ENCODE measurements at places on chromosomes 3 and 15.

DNA sequence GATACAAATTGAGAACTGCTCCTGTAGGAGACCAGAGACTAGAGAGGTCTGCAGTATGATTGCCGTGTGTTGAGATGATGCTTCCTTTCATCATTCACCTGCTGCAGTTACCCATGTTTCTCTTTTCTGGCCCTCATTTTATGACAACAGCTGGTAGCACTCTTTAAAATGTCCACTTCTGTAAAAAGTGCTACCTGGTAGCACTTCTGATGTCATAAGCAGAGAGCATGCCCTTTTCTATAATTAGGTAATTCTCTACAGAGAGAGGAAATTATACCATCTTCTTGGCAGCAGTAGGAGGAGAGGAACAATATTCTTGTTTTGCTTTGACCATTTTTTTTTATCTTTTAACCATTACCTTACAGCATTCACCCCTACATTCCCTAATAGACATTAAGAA lies 123.8 kb downstream of the PPM1L start:
- no peak for DNase-seq

GRCh38 chr3:62363275-62363674 lies 10.1 kb downstream of the FEZF2 start:
- DNase-seq = no peak

DNA sequence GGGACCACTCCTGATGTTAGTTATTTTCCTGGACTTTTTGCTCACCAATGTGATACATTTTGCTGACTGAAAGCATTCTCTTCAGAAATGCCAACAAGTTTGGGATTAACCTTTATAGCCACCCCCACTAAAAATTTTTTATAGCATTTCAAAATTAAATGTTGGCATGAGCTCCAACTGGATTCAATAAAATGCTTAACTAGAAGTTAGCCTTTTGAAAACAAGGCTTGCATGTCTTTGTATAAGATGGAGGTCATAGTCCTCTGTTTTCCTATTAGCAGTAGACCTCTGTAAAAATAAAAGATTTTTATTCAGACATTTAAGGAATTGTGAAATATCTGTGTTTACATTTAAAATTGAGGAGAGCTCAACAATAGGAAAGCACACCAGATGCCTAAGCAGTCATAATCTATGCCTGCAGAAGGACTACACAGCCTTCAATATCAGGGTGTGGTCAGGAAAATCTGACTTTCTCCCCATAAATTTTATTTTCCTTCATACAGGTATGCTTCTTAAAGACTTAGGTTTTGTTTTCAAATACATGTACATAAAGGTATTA lies 87.2 kb downstream of the DNAJC13 start:
- no peak for DNase-seq

DNA sequence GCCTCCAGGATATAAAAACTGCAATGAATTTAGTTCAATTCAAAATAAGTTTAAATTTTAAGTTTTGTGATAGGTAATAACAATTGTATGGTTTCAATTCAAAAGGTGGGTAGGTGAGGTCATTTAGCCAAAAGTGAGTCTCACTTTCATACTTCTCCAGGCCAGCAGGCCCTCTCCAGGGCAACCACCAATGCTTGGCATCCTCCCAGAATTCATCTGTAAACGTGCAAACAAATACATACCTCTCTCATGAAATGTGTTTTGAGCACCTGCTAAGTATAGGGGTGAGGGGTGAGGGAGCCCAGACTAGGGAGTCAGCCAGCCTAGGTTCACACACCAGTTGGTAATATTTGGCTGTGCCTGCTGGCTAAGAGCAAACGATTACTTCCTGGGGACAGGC lies 22.0 kb upstream of the RBSN start:
- DNase-seq = no peak

GRCh38 chr3:51722362-51722761 lies 15.5 kb downstream of the GRM2 start:
- DNase-seq = no peak

DNA sequence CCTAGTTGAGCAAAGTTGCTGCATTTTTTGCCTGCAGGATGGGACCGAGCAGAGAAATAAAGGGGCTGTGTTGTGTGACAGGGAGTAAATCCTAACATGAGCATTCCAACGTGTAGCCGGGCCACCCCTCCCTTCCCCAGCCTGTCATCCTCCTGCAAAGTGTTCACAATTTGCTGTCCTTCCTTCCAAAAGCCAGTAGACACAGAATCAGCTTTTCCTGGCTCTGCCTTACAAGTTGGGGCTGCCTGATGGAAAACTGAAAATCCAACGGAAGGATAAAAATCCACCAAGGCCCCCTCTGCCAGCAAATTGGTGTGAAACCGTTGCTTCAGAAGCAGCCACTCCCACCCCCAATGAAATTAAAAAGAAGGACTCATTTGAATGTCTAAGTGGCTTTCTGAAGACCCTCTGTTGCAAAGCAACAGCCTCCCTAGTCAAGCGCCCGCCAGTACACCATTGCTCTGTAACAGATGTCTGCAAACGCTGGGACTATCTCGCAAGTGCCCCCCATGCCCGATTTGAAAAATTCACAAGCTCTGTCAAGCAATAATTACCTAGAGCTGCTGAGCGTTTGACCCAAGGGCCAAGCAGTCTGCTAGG lies 665 bp downstream of the FRMD4B start:
- no peak for DNase-seq

DNA sequence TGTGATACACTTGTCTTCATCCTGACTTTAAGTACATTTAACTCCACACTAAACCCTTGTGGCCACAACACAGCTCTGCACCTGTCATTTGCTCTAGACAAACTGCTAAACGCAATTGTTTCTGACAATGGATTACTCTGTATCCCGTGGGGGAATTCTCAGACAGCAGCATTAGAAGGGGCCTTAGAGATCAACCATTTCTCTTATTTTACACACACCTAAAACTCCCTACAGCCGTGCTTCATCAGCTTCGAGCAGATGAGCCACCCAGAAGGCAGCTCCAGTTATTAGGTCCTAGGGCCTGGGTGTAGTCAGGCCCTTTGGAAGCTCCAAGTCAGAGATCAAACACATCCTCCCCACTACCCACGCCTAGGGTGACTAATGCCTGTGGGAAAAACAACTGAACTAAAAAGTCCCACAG lies 1.3 kb upstream of the IL12A start:
- no peak for DNase-seq

- no peak for DNase-seq
Observed at GRCh38 chr3:40264451-40264850, 45.1 kb upstream of the EIF1B start.

- DNase-seq = no peak
Observed at GRCh38 chr15:67241132-67241855, 13.2 kb downstream of the AAGAB start.

GRCh38 chr3:116492379-116492778 lies 47.1 kb upstream of the LSAMP start:
- DNase-seq = no peak

- no peak for DNase-seq
Observed at GRCh38 chr3:120498556-120499346, 48.0 kb upstream of the FSTL1 start.

GRCh38 chr3:164380156-164380555 lies 698.1 kb downstream of the SI start:
- no peak for DNase-seq

GRCh38 chr15:39312984-39313383 lies 267.9 kb upstream of the THBS1 start:
- DNase-seq = no peak

- no peak for DNase-seq
Observed at GRCh38 chr3:65833761-65834505, 204.8 kb downstream of the MAGI1 start.

- peak; percentile 14 for DNase-seq
Observed at GRCh38 chr3:48564022-48564421, 441 bp upstream of the UCN2 start.

- DNase-seq = no peak
Observed at GRCh38 chr3:171648069-171648468, 162.2 kb downstream of the PLD1 start.

- no peak for DNase-seq
Observed at GRCh38 chr3:132925256-132925930, 112.8 kb upstream of the TMEM108 start.

GRCh38 chr3:101042996-101043686 lies 49.9 kb upstream of the ABI3BP start:
- no peak for DNase-seq

DNA sequence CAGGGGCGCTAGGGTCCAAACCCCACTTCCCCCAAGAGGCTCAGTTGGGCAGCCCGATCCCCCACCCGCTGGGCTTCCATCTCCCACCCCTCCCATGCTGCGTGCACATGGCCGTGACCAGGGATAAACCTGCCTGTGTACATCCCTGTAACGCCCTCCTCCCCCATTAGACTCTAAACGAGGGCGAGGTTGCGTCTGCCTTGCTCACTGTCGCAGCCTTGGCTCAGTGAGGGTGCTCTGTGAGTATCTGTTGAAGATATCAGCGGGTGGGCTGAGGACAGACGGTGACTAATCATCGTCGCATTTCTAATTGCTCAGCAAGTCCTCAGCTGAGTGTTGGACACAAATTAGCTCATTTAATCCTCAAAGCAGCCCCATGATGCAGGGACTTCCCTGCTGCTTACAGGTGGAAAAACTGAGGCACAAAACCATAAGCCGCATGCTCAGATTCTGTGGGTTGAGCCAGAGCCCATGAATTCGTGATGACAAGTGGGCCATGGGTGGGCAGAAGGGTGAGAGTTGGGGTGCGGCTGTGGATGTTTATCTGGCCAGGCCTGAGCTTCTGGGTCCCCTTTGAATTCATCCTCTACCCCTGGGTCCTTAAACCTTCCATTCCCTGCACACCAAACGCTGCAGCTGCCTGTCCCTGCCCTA lies 26.0 kb downstream of the FBLN2 start:
- no peak for DNase-seq

DNA sequence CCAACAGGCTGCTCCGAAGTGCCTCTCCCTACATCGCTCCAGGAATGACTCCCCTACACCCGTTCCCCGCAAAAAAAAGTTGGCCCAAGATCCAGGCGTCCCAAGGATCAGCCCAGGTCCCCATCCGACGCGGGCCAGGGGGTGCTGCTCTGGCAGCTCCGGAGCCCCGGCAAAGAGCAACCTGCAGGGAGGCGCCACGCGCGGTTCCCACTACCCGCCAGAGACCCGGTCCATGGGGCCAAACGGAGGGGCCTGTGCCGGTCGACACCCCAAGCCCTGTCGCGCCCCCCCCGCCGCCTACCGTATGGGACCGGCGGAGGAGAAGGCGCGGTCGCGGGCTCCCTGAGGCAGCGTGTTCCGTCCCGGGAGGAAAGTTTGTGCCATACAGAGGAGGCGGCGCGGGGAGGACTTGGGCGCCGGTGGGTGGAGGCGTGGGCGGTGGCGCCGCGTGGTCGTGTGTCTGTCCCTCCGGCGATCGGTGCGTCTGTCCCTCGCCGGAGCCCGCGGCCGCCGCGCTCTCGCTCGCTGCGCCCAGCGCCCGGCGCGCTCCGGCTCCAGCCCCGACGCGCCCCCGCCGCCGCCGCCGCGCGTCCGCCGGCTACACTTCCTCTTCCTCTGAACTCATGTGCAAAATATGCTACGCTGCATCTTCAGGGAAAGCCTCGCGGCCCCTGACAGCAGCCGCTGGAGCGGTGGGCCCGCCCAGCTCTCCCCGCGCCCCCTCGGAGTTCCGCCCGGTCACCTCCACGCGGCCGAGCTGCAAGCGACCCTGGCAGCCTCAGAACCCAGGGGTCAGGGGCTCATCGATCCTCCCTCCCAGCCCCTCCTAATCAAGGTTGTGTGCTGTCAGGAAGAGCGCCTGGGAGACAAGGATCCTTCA lies at the start of gene RFTN1:
Gene RFTN1, minus strand, starts transcription at position 559 of the 880 bp plus-strand sequence. CDS start 19,830 bp downstream, outside the sequence.
- no peak for DNase-seq

DNA sequence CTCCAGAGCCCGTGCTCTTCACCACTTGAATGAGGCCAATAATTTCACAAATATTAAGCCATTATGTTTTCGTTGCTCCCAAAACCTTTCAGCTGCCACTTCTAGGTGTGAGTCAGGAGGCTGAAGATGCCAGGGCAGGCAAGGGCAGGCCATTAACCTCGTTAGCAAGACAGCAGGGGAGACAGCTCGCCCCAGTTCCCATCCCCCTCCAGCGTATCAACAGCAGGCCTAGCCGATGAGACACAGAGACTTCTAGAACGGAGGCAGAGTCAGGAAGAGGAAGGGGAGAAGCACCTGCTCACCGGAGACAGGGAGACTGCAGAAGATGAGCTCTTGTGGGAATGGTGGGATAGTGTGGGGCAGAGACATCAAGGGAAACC lies 28.0 kb upstream of the PLA2G4E start:
- DNase-seq = no peak

- no peak for DNase-seq
Observed at GRCh38 chr3:197027896-197028727, 1.5 kb downstream of the MELTF start.

DNA sequence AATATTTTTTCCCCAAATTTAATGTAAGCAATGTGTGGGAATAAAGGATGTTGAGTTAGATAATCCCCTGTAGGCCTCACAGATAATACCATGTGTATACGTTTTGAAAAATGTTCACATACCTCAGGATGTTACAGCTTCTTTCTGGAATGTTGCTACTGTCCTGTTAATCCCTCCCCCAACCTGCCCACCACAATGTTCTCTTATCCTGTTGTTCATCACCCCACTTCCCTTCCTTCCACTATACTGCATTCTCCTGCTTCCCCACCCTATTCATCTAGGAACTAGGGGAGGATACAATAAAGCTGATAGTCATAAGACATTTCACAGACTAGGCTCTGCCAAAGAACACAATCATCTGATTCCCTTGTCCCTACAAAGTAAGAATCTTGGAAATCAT lies 92.1 kb downstream of the IGF2BP2 start:
- no peak for DNase-seq

DNA sequence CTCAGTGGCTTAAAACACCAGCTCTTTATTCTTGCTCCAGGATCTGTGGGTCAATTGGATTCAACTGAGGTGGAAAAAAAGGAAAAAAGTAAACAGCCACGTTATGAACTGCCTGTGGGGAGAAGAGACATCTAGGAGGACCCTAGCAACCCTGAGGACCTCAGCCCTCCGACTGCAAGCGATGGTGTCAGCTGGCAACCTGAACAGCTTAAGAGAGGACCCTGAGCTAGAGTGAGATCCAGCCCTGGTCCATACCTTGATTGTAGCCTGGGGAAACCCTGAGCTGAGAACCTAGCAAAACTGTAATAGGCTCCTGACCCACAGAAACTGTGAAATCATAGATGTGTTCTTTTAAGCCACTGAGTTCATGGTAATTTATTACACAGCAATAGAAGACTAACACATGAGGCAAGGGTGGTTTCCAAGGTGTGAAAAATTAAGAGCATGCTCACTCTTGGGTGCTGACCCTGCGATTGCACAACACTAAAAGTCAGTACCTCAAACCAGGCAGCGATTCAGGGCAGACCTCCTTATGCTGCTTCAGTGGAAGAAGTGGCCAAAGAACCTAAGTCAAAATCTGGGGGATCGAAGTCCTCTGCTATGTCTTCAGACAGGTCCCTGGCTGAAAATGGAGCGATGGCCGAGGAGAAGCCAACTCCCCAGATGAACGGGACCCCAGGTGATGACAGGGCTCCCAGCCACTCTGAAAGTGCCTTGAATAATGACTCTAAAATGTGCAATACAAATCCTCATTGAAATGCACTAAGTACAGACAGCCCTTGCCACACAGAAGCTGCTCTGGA lies 57.7 kb downstream of the GASK1A start:
- DNase-seq = no peak

- DNase-seq = no peak
Observed at GRCh38 chr3:161230621-161231171, 9.6 kb downstream of the NMD3 start.

GRCh38 chr3:30502742-30503073 lies 103.7 kb upstream of the TGFBR2 start:
- no peak for DNase-seq

Data from GF-D8 (cell line).